Activated CD4-positive, alpha-beta memory T cell treated with anti-CD3 and anti-CD28 coated beads, Interleukin-2, amount 10 ng/mL, durations not matched to agents 7 days and 5 days (primary cell): ENCODE measurements at places on chromosomes 6 and 20. TPM values are rescaled to one million over a fixed set of nuclear protein-coding genes. Genes with fewer than 3 reads are reported as not detected.
A peak's percentile ranks its signal among the peaks of the same experiment; 100 is the strongest.

- no peak overlapping the region for H3K27ac ChIP-seq
- no peaks in the 10 kb centered on the region for H3K36me3 ChIP-seq
- H3K4me1 ChIP-seq = no peaks in the 10 kb centered on the region
Measured at GRCh38 chr20:59412875-59413284, 112.5 kb downstream of the EDN3 start.

GRCh38 chr6:161459008-161459615 is 185.3 kb upstream of the AGPAT4 start:
- no peaks in the 10 kb centered on the region for H3K27me3 ChIP-seq
- H3K36me3 ChIP-seq = no peaks in the 10 kb centered on the region
- peaks cover 22% of the 10 kb centered on the region for H3K4me1 ChIP-seq
- peak; percentile 21 for DNase-seq

DNA sequence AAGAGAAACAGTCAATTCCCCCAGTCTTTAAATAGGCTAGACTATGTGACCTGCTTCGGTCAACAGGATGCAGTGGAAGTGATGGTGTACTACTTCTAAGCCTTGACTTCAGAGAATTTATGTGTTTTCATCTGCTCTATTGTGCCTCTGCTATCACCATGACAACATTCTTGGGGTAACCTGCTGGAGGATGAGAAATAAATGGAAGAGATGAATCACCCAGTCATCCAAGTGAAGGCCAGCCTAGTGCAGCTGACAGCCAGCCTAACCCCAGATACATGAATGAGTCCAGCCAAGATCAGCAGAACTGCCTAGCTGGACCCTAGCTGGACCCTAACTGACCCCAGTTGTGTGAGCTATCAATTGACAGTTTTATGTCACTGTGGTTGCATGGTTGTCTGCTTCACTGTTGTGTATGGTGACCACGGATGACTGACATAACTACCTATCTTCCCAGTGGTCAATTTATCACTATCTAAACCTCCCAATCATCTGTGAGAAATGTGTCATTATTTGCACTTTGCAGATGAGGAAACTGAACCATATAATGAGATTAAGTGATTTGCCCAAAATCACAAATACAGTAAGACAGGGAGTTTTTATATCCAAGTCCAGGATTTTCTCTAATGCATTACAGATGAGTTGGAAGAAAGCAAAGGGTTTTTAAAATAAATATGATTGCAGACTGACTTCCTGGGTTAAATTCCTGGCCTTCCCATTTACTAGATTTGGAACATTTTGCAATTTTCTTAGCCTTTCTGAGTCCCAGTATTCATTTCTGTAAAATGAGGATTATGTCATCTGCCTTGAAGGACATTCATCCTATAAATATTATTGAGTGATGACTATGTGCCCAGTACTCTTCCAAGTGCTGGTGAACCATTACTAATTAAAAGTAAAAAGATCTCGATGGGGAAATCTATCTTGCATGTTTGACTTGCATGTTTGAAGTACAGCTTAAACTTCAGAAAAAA is 136.4 kb upstream of the PLCB4 start:
- no peaks in the 10 kb centered on the region for H3K36me3 ChIP-seq
- no peak for DNase-seq

- no peaks in the 10 kb centered on the region for H3K4me1 ChIP-seq
- DNase-seq = no peak
- no peak overlapping the region for H3K27ac ChIP-seq
- peaks cover 16% of the 10 kb centered on the region for H3K27me3 ChIP-seq
Measured at GRCh38 chr20:37970856-37971245, 62.4 kb downstream of the TTI1 start.

Gene PEX7
- total RNA-seq = 4.5 TPM
